IMR-90 (cell line): ENCODE measurements at places on chromosomes 7 and 10.
A peak's percentile ranks its signal among the peaks of the same experiment; 100 is the strongest.

DNA sequence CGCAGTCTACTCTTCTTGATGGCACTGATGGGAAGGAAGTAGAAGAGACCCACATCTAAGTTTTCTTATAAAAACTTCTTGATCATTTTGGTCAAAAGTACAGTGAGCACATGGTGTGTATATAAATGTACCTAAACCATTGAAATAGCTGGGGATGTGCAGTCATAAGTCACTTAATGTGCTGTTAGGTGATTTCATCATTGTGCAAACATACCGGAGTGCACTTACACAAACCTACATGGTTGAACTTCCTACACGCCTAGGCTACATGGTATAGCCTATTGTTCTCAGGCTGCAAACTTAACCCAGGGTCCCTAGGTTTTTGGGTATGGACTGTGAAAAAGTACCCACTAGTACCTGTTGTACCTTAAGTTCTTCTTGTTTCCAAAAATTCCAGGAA, 123.3 kb upstream of the ZNF438 start:
- DNase-seq, result no peak

GRCh38 chr10:124707551-124707950, 36.6 kb downstream of the FAM53B start:
- DNase-seq, result no peak

GRCh38 chr7:55533729-55534080, 38.6 kb downstream of the VOPP1 start:
- no peak for DNase-seq

GRCh38 chr10:25556457-25556856, 377.6 kb upstream of the MYO3A start:
- DNase-seq, result peak; percentile 0

DNA sequence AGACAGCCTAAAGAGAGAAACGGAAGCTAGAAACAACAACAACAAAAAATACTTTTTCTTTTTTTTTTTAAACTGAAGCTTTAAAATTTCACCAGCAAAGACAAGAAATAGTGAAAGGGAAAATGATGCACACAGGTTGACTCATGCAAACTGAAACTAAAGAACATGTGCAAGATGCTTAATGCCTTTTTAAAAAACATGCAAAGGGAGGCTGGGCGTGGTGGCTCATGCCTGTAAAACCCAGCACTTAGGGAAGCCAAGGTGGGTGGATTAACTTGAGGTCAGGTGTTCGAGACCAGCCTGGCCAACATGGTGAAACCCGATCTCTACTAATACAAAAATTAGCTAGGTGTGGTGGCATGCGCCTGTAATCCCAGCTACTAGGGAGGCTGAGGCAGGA, 15.1 kb upstream of the CUBN start:
- peak; percentile 55 for DNase-seq

DNA sequence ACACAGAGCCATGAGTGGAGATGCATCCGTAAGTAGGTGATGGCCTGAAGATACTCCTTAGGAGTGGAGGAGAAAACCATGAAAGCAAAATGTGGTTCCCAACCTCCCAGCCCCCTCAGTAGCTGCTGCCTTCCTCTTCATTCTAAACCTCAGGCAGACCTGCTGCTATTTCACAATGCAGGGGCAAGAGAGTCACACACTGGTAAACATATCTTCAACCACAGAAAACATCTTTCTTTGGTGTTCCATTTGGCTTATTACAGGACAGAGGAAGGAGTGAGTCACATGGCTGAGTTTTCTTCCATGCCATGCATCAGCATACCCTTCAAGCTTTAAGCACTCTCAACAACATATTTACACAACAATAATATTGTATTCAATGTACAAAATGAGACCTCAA, 342.1 kb downstream of the BMPER start:
- peak; percentile 33 for DNase-seq

GRCh38 chr7:92934096-92934495, 97.7 kb upstream of the CDK6 start:
- DNase-seq, result no peak

DNA sequence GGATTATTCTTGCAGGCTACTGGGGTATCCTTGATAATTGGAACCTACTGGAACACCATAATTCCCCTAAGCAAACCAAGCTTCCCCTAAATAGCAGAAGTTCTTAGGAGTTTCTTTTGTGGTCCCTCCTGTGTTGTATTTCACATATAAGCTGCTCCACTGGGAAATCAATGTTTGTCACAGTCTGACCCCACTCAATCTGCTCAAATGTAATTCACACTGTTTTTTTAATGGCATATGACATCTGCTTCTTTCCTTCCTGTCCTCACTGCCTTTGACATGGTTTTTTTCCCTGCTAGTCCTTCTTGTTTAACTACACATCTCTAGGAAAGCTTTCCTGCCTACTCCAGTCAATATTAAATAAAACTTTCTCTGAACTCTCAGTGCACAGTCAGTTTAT, 1.8 kb upstream of the PTPRZ1 start:
- DNase-seq, result no peak

DNA sequence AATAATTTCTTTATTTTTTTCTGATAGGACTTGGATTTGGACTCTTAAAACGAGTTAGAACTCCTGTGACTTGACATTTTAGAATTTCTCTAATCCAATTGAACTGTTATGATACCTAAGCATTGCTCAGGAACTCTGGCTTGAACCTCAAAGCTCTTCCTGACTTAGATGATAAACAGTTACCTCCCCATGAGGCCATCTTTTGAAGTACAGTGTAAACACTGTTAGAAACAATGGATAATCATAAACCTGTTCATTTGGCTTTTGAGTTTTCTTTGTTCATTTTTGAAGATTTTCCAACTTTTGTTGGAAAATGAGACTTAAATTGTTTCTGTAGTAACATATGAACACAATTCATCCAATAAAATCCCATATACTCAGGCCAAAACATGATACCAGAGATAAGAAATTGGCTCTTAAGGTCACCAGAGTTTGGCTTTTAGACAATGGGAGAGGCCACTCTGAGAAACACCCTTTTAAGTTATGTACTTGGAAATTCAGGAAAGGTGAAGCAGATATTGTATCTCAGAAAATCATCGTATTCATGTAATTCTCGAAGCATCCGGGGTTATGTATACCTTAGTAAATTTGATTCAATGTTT, 59.6 kb downstream of the RUNDC3B start:
- DNase-seq, result no peak

DNA sequence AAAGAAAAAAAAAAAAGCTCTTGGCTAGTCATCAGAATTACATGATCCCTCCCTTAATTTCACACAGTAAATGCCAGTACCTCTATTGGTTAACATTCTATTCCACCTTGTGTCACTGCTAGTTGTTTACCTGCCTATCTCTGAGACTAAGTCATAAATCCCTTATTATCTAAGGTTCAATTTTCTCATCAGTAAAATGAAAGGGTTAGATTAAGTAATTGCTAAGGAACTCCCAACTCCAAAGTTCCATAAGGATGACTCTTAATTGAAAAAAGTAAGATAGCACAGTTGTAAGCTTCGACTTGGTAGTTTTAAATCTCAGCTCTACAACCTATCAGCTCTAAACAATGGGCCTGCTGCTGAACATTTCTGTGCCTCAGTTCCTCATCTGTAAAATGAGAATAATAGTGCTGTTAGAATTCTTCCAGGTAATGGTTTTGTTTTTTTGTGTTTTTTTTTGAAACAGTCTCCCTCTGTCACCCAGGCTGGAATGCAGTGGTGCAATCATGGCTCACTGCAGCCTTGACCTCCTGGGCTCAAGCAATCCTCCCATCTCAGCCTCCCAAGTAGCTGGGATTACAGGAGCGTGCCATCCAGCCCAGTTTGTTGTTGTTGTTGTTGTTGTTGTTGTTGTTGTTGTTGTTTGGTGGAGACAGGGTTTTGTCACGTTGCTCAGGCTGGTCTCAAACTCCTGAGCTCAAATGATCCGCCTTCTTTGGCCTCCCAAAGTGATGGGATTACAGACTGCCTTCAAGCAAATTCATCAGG, 35.6 kb downstream of the SRPK2 start:
- peak; percentile 28 for DNase-seq

DNA sequence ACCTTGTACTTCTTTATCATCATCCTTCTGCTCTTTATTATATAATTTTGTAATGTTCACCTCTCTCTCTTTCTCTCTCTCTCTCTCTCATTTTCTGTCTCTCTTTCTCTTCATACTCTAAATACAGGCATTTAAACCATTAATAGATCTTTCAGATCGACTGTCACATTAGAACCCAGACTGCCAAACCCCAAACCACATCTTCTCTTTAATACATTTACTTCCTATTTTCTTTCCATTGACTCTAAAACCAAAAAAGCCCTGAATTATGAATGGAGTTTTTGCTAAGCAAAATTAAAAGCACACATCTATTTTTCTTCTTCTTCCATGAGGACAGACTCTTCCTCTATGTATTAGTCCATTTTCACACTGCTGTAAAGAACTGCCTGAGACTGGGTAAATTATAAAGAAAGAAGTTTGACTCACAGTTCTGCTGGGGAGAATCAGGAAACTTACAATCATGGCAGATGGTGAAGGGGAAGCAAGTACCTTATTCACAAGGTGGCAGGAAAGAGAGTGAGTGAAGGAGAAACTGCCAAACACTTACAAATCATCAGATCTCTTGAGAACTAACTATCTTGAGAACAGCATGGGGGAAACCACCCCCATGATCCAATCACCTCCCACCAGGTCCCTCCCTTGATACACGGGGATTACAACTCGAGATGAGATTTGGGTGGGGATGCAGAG, 272.7 kb upstream of the MGMT start:
- no peak for DNase-seq

- DNase-seq, result peak; percentile 12
These were observed 623 bp upstream of the CEP41 start for GRCh38 chr7:130441408-130441869.

DNA sequence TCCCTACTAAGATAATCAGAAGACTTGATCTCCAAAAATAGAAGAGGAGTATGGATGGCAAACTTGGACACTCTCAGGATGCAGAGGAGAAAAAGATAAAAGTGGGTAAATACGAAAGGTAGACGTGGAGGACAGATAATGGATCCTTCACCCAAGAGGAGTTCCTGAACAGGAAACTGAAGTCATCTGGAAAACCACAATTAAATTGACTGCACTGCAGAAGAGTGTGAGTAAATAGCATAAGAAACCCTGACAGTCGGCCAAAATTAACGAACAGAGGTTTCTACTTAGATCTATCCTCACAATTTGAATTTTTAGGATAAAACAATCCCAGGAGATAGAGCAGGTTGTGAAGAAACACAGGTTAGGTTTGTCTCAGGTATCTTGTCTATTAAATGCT, 70.5 kb downstream of the SDK1 start:
- no peak for DNase-seq

DNA sequence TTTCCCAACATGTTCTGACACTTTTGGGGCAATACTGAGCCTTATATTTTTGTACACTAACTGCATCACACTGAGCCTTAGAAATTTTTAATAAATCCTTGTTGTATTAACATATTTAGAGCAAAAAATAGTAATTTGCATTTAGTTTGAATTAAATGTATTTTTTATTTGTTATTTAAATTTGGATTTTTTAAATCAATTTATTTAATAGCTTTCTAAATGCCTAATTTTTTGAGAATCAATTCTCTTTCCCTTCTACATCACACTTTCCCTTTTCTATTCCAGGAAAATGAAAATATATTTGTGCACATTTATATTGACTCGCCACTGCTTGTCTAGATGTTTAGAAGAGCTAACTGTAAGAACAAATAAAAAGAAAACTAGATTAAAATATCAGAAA, 414.6 kb upstream of the POM121L12 start:
- DNase-seq, result no peak

- DNase-seq, result no peak
These were observed 45.6 kb downstream of the FOXL3 start for GRCh38 chr7:335358-336148.

GRCh38 chr10:29106287-29106686, 182.6 kb upstream of the LYZL1 start:
- DNase-seq, result no peak

DNA sequence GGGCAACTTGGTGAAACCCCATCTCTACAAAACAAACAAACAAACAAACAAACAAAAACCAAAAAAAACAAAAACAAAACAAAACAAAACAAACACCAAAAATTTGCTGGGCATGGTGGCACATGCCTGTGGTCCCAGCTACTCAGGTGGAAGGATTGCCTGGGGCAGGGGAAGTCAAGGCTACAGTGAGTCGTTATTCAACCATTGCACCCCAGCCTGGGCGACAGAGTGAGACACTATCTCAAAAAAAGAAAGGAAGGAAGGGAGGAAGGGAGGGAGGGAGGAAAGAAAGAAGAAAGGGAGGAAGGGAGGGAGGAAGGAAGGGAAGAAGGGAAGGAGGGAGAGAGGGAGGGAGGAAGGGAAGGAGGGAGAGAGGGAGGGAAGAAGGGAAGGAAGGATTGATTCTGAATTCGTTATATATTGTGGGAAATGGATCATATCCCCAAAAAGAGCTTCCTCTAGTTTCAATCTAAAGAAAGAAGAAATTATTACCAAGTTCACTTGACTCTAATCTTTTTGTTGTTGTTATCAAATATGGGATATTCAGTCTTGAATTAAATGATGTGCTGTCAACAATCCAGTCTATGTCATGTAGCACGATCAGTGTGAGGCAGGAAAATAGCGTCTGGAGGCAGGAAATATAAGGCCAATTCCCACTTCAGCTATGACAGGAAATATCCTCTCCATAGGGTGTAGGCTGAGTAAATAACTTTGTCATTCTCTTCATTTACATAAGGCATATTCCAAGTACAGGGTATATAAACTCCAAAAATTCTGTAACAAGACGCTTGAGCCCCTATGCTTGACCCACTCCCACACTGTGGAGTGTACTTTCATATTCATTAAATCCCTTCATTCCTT, 26.2 kb upstream of the TRIM24 start:
- DNase-seq, result no peak

GRCh38 chr10:5434017-5434753, 21.8 kb downstream of the NET1 start:
- peak; percentile 81 for DNase-seq

DNA sequence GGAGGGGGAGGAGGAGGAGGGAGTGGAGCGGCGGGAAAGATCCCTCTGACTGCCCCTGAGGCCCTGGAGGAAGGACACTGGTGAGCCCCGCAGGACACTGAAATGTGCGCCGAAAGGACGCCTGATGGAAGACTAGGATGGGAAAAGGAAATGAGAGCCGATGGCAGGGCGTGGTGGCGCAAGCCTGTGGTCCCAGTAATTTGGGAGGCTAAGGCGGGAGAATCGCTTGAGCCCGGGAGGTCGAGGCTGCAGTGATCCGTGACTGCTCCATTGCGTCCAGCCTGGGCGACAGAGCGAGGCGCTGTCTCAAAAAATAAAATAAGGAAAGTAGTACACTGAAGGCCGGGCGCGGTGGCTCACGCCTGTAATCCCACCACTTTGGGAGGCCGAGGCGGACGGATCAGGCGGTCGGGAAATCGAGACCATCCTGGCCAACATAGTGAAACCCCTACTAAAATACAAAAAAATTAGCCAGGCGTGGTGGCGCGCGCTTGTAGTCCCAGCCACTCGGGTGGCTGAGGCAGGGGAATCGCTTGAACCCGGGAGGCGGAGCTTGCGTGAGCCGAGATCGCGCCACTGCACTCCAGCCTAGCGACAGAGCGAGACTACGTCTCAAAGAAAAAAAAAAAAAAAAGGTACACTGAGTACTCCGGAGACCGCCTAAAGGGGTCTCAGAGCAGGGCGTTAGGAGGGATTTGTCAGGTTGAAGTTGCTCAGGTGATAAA, 561 bp upstream of the HNRNPF start:
- DNase-seq, result no peak

GRCh38 chr7:5773661-5774086, 7.8 kb downstream of the RNF216 start:
- peak; percentile 89 for DNase-seq

- no peak for DNase-seq
These were observed 19.7 kb upstream of the SIRT1 start for GRCh38 chr10:67864607-67865371.

GRCh38 chr7:30453921-30454320, 24.7 kb downstream of the NOD1 start:
- no peak for DNase-seq
